ENCODE measurements at places on chromosomes 3 and 15. TPM values are rescaled to one million over a fixed set of nuclear protein-coding genes. Genes with fewer than 3 reads are reported as not detected.

The SLC2A2 gene
- polyA plus RNA-seq, result not detected

The NEO1 gene
- 1.6 TPM for polyA plus RNA-seq

The PCSK6 gene
- 0.14 TPM for polyA plus RNA-seq

The C3orf52 gene
- polyA plus RNA-seq, result 0.50 TPM

The ARHGEF3 gene
- 39.1 TPM for polyA plus RNA-seq

The GNAT1 gene
- not detected for polyA plus RNA-seq

The FURIN gene
- polyA plus RNA-seq, result 9.7 TPM

The UROC1 gene
- polyA plus RNA-seq, result not detected

The ADGRG7 gene
- not detected for polyA plus RNA-seq

The ADAMTS7 gene
- polyA plus RNA-seq, result 0.04 TPM

The FOXB1 gene
- not detected for polyA plus RNA-seq

The SLC24A5 gene
- polyA plus RNA-seq, result not detected

The SCG3 gene
- not detected for polyA plus RNA-seq
